GM13977 (cell line): ENCODE measurements at places on chromosomes 5 and 9.

- DNase-seq: no peak
Observed at GRCh38 chr9:119167876-119168275, 201.4 kb downstream of the BRINP1 start.

DNA sequence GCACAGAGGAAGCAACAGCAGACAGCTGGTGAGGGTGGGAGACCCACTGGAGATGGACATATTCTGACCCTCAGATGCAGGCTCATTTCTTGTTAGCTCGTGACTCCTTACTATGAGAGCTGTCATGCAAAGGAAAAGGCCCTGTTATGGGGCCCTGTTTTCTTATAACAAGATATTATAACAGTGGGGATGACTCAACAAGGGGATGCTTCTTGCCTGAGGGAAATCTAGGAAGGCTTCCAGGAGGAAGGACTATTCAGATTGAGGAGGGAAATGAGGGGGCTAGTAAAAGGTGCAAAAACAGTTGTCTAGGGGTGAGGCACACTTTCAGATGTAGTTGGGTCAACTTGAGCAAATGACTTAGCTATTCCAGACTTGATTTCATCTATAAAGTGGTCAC is 83.0 kb downstream of the DAB2IP start:
- no peak for DNase-seq

DNA sequence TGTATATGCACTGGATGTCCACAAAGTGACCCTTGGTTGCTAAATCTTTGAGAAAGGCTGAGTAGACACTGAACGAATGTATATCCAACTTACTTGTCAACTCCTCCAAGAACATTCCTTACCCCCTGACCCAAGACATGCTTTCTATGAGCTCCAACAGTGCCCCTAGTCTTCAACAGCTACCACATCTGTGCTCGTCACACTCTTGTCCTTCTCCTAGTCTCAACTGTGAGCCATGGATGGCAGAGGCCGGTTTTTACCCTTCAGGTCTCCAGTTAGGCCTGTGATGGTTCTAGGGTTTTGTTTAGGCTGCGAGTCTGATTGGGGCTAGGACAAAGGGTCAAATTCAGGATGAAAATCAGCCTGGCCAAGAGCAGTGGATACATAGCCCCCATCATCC is 19.0 kb upstream of the GPX3 start:
- no peak for DNase-seq

GRCh38 chr9:34796924-34797323 is 87.0 kb upstream of the CCL21 start:
- DNase-seq: no peak

DNA sequence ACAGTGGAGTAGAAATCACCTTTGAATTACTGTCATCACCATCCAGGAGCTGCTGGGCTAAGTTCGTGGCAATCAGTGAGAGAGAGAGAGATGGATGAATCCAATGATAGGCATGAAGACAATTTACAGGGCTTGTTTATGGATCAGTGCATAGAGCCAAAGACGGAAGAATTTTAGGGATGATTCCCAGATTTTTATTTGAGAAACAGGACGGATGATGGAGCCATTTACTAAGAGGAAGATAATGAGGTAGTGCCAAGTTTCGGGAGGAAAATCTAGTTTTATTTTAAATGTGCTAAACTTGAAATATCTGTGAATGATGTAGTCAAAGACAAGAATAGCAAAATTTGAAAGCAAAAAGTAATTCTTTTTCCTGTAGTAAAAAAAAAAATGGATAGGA is 394.2 kb upstream of the PAPPA start:
- DNase-seq: no peak

- no peak for DNase-seq
Observed at GRCh38 chr5:110038297-110038997, 348.7 kb downstream of the MAN2A1 start.
